ENCODE measurements at places on chromosomes 2 and 18. TPM values are rescaled to one million over a fixed set of nuclear protein-coding genes. Genes with fewer than 3 reads are reported as not detected.
A peak's percentile ranks its signal among the peaks of the same experiment; 100 is the strongest.

FEV gene
- total RNA-seq = not detected

GRCh38 chr2:129765326-129765677, 214.2 kb upstream of the RAB6C start:
- DNase-seq = peak; percentile 12

GRCh38 chr2:132789066-132789465, 119.1 kb upstream of the LYPD1 start:
- DNase-seq = no peak

- DNase-seq = peak; percentile 68
Observed at GRCh38 chr2:159088906-159089305, 120.5 kb downstream of the TANC1 start.

DNA sequence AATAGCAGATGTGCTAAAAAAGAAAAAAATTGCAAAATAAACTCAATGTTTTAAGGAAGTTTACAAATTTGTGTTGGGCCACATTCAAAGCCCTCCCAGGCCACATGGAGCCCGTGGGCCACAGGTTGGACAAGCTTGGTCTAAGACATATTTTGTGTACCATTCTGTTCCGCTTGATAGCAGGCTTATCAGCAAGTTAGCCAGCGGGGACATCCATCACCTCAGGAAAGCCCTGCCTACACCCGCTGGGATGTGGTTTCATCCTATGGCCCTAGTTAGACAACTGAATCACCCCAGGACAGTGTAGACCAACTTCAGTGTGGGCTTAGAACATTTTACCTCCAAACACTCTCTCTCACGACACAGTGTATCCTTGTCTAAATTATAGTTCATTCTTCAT, 32.6 kb downstream of the CD8B2 start:
- no peak for DNase-seq

DNA sequence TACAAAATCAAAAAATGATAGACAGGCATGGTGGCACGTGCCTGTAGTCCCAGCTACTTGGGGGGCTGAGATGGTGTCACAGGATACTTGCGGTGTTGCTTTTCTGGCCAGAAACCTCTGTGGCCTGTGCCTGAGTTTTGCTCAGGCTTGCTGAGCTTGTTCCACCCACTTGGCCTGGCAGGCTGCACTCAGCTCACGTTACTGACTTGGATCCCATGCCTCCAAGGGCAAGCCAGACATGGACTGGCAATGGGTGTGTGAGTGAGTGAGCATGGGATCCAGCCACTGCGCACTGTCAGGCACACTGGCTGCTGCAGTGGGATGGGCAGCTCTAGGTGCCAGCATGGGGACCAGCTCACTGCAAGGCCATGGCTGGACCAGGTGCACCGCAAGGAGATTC, 67.9 kb downstream of the NCAPH start:
- DNase-seq = no peak

RAX gene
- not detected for total RNA-seq
